ENCODE measurements at places on chromosomes 4 and X.
A peak's percentile ranks its signal among the peaks of the same experiment; 100 is the strongest.

DNA sequence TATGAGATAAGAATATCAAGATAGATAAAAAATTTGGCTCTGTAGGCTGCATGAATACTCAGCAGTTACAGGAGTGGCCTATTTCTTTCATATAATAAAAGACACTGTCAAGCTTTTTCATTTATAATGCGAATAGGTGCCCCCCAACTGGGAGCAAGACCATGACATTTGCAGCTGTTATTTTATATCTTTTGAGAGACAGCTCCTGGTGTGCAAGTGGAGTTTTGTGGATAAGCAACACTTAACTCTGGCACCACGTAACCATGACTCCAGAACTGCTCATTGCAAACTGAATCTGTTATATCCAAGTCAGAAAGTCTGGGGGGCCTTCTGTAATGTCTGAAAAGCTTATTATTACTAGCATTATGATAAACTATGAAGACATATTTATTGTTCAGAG, 1372.4 kb downstream of the C4orf33 start:
- no peak for DNase-seq

DNA sequence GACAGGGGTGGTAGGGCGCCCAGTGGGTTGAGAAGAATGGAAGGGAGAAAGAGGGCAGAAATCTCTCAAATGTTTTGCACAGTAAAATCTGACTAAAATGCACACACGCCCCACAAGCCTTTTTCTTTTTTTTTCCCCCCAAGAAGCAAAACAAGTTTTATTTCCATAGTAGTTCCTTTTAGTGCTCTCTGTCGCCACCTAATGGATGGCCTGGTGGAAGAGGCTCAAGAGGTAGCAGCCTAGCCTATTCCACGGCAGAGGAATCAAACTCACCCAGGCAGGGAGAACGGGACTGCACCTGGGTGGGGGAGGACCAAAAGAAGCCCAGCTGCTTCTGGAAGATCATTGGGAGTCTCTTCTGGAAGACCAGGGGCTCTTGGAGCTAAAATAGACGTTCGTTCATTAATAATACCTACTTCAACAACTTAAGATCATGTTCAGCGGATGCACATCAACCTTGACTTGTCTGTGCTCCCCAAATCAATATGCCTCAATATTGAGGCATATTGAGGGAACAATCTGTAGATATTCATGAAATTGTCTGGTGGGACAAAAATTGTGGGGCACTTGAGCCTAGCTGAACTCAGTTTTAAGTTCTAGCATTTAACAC, 31.6 kb upstream of the IRAK1 start:
- DNase-seq, result no peak

DNA sequence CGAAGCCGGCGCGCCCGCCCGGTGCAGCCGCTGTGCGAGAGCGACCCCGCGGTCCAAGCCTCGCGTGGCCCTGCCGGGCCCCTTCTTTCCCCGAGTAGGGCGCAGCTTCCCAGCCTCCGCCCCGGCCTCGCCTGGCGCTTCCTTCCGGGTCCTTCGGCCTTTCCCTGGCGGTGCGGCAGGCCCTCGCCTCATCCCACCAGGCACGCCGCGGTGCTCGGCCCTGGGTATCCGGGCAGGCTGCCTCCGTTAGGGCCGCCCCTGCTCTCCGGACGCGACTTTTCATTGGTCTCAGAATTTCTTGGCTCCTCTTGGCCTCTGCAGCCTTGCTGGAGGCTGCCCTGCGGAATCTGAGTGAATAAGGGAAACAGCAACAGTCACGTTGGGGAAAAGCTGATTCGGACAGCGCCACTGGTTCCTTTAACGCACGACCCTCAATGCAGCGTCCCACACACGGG, 429 bp downstream of the UVSSA start:
- DNase-seq, result peak; percentile 63

- DNase-seq, result no peak
Observed at GRCh38 chr4:185711726-185712125, 100.3 kb downstream of the SORBS2 start.

GRCh38 chrX:103467156-103467555, 52.1 kb downstream of the RAB40A start:
- no peak for DNase-seq

DNA sequence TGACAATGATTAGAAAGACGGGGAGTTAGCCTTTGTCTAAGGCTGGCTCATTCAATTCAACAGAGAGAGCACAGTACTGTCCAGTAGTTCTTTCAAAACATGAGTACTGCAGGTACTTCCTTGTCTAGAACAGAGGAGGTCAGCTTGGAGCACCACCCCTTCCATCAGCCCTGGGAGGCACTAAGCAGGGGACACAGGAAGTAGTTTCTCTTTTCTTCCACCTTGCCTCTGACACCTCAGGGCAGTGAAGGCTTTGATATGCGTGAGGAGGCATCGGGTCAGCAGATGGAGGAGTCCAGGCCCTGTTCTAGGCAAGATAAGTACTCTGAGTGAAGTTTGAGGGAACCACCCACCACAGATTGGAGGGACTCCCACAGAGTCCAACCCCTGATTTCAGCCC, 33.1 kb downstream of the MAGEB10 start:
- no peak for DNase-seq
